Airway epithelial cell (primary cell): ENCODE measurements at places on chromosomes 11 and 22. TPM values are rescaled to one million over a fixed set of nuclear protein-coding genes. Genes with fewer than 3 reads are reported as not detected.

Gene EEF1G
- 2,164 and 2,188 TPM in 2 replicates for total RNA-seq

Gene ACRV1
- not detected in 2 replicates for total RNA-seq

Gene SLC15A3
- 0.05 and 0.07 TPM in 2 replicates for total RNA-seq

Gene CD3D
- total RNA-seq, result not detected in 2 replicates

Gene OR8B3
- total RNA-seq, result not detected in 2 replicates
